ENCODE measurements at places on chromosomes 3 and 15. TPM values are rescaled to one million over a fixed set of nuclear protein-coding genes. Genes with fewer than 3 reads are reported as not detected.

The CFAP100 gene
- polyA plus RNA-seq: not detected

The RYR3 gene
- polyA plus RNA-seq: 4.4 TPM

The FGF12 gene
- 2.6 TPM for polyA plus RNA-seq

The GALK2 gene
- 17.3 TPM for polyA plus RNA-seq

The C3orf70 gene
- 0.23 TPM for polyA plus RNA-seq

The ISL2 gene
- 0.18 TPM for polyA plus RNA-seq

The KBTBD12 gene
- 0.06 TPM for polyA plus RNA-seq

The COL7A1 gene
- polyA plus RNA-seq: 1.4 TPM

The CCDC54 gene
- polyA plus RNA-seq: not detected

The FAM107A gene
- polyA plus RNA-seq: 10.5 TPM

The VEPH1 gene
- polyA plus RNA-seq: 5.3 TPM

The CYP19A1 gene
- polyA plus RNA-seq: 0.28 TPM

The C3orf22 gene
- polyA plus RNA-seq: not detected

The RETNLB gene
- polyA plus RNA-seq: not detected

The FGD5 gene
- 19.5 TPM for polyA plus RNA-seq

The GOLGA8M gene
- 3.7 TPM for polyA plus RNA-seq

The LRTM1 gene
- polyA plus RNA-seq: not detected

The CYP8B1 gene
- polyA plus RNA-seq: not detected

The KLHL40 gene
- not detected for polyA plus RNA-seq
